Heart right ventricle (tissue), 16 donors: ENCODE measurements at places on chromosomes 3 and 15. TPM values are rescaled to one million over a fixed set of nuclear protein-coding genes. Genes with fewer than 3 reads are reported as not detected.

Gene ETV5
- total RNA-seq: 4.9 TPM

Gene BTLA
- total RNA-seq: not detected

Gene TRIM42
- not detected for total RNA-seq

Gene CFAP100
- total RNA-seq: not detected

Gene BOC
- 2.9 TPM for total RNA-seq
